NCI-H1092 treated with DMSO at 0.1 percent for 48 hours (cell line): ENCODE measurements at places on chromosomes 2 and 18.

DNA sequence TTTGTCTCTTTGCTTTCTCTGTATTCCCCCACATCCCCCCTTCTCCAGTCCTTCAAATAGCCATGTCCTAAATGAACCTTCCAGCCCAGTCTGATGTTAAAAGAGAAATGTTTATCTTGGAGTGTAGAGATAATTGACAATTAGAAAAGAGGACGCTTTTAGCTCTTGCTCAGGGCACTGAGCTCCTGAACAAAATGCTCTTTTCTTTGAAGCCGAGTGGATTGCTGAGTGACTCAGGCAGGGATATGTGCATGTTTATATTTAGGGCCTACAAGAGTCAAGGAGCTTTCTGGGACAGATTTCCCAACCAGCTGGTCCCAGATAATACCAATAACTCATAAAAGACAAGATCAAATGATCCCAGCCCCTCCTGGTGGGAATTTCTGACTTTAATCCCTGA is 88.0 kb upstream of the SETBP1 start:
- DNase-seq = no peak

- DNase-seq = no peak
Measured at GRCh38 chr2:85765081-85765731, 11.4 kb downstream of the ATOH8 start.

- DNase-seq = peak; percentile 13
Measured at GRCh38 chr18:80022613-80023012, 11.6 kb upstream of the RBFA start.

DNA sequence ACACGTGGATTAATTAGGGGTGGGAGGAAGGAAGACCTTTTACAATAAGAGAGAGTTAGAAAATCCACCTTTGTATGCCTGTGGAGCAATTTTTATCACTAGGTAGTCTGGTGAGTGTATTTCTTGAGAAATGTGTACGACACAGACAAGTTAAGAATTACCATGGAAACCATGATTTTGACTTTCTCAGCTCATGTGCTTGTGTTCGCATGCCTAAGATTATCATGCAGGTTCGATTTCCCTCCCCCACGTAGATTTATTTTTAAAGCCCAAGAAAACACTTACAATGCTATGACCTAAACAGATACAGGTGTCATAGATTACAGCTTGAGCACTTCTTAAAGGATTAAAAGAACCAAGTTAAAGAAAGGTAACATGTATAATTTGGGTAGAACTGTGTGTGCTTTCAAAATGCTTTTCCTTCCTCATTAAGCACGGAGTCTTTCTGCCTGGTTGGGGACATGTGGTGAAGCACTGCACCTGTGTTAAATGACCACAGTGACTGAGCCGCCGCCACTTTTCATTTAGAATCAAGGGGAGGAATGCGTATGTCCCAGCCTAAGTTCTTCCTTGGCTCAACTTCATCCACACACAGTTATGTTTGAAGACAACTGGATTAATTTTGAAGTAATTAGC is 16.6 kb downstream of the SERTAD2 start:
- no peak for DNase-seq

- no peak for DNase-seq
Measured at GRCh38 chr18:57583297-57583835, 3.1 kb downstream of the FECH start.

GRCh38 chr18:57125627-57126026 is 21.3 kb upstream of the BOD1L2 start:
- DNase-seq = no peak

DNA sequence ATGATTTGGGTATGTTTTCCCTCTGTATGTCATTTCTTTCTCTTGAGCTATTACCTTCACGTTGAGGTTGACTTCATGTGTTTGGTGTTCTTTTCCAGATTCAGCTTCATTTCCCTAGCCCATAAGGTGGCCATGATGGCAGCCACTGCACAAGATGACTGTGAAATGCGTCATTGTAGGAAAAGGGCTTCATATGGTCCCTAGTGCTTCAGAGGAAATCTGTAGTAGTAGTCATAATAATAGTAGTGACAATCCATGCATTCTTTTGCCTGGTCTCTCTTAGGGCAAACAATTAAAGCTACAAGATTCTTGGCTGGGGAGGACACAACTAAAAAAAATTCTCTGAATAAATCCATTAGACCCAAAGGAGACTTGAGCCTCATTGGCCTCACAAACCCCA is 28.4 kb downstream of the AOX1 start:
- DNase-seq = no peak

- DNase-seq = no peak
Measured at GRCh38 chr18:48535956-48536355, 2.9 kb upstream of the CTIF start.

DNA sequence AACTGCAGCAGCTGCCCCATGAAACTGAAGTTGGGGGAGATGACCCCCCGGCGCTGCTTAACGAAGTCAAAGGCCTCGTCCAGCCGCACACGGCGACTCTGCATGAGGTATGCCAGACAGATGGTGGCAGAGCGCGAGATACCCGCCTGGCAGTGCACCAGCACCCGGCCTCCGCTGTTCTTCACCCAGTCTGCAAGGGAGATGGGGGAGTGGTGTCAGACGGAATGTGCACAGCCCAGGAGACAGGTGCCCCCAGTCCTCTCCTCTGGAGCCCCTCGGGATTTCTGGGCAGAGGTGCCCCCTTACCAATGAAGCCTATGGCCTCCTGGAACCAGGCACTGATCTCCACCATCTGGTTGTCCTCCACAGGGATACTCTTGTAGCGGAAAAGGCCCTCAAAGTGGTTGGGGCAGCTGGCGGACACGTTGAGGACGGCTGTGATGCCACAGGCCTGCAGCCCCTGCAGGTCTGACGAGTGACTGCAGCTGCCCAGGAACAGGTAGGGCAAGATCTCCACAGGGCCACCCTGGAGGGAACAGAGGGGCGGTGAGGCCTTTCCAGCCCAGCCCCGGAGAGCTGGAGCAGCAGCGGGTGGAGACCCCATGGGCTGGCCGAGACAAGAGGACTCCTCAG is 1.3 kb downstream of the DUSP2 start:
- DNase-seq = peak; percentile 5

GRCh38 chr2:26887151-26887550 is 39.2 kb downstream of the DPYSL5 start:
- no peak for DNase-seq

DNA sequence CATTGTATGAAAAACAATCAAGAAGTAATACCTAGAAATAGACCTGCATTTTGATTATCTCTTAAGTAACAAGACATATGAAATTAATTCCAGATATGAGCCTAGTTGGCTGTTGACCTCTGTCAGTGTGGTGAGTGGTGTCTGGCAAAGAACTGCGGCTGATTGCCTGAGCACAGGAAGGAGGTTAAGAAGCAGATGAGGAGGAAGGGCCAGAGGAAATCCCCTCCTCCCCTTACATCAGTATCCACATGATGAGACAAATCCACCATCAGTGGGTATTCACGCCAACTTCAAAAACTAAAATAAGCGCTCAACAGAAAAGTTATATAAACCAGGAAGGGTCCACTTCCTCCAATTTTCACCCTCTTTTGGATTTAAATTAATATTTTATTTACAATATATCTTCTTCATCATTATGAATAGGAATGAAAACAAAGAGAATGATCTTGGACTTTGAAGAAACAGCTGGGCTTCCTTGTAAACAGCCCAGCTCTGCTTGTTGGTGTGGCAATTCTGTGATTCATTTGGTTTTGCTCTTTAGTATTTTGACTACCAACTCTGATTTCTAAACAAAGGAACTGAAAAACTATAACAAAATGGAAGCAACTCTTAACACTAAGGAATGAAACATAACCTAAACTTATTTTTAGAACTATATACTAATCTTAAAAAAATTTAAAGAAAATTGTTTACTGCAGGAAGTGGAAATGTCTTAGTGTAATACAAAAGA is 27.3 kb downstream of the RFTN2 start:
- no peak for DNase-seq
